ENCODE measurements at places on chromosomes 1 and 21.

GRCh38 chr21:34743831-34744230 is 75.0 kb downstream of the CLIC6 start:
- DNase-seq = no peak

- no peak for DNase-seq
Measured at GRCh38 chr1:64052777-64053176, 150.6 kb upstream of the UBE2U start.

DNA sequence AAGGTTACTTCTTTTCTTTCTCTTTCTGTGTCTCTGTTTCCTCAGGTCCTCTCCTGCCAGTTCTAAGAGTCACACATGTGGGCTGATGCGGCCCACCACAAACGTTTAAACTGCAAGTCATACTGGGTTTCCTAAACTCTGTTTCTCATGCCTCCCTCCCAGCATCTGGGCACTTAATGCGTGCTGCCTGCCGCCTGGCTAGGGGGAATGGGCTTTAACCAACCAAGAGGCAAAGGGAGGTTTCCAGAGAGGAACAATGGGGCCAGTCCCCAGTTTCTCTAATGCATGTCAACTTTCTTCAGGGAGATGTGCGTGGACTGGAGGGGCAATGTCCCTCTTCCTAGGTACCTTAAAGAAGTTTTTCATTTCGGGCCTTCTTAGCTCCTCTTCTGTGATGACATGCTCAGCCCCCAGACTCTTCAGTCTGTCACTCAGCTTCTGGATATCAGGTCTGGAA is 19.9 kb upstream of the SRSF4 start:
- no peak for DNase-seq

DNA sequence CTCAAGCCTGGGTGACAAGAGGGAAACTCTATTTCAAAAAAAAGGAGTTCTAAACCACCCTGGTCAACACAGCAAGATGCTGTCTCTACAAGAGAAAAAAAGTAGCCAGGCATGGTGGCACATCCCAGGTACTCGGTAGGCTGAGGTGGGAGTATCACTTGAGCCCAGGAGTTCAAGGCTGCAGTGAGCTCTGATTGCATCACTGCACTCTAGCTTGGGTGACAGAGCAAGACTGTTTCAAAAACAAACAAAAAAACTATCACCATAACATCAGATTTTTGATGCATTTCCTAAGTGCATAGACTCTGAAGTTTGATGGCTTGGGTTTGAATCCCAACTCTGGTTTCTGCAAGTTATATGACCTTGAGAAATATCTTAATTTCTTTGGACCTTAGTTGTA is 9.6 kb downstream of the ELOA start:
- DNase-seq = no peak

- DNase-seq = no peak
Measured at GRCh38 chr1:235343726-235344125, 15.4 kb downstream of the GGPS1 start.

- no peak for DNase-seq
Measured at GRCh38 chr1:29017235-29017634, 102.9 kb downstream of the EPB41 start.

DNA sequence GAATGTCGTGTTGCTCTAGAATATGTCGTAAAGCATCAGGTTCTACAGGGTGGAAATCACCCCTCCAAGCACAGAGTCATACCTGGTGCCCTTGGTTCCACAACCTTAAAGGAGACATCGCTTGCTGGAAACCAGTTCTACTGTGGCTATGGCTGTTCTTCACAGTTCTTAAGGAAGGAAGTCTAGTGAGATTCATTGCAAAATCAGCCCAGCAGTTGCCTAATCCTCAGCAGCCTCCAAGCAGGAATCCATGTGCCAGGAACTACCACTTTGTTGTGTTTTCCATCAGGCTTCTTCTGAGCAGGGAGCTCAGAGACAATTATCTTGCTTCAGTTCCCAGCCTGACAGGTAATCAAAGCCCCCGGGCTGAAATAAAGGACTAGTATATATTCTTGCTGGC is 45.0 kb upstream of the SLC35F3 start:
- DNase-seq = no peak

- no peak for DNase-seq
Measured at GRCh38 chr1:228457017-228457395, 30.2 kb upstream of the RNF187 start.

- DNase-seq = no peak
Measured at GRCh38 chr1:98500324-98500723, 161.2 kb upstream of the SNX7 start.

- DNase-seq = no peak
Measured at GRCh38 chr1:206816390-206817287, 44.3 kb upstream of the IL10 start.

GRCh38 chr1:58748666-58749065 is 35.2 kb downstream of the JUN start:
- no peak for DNase-seq

- no peak for DNase-seq
Measured at GRCh38 chr1:41408691-41409090, 47.5 kb downstream of the FOXO6 start.

DNA sequence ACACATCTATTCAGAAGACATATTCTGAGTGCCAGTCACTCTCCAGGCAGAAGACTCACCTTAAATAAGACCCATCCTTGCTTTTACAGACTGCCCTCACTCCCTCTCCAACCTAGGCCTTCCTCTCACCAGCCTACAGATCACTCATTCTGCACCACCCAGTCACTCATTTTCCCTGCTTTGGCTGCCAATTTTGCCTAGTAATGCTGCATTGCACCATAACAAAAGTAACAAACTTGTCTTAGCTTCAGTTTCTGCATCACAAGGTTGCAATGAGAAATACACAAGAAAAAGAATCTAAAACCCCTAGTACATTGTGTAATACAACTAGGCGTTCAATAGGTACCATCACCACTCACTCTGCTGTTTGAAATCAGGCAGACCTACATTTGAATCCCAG is 292.4 kb downstream of the PLPP3 start:
- no peak for DNase-seq

GRCh38 chr21:45148316-45148990 is 74.1 kb downstream of the ADARB1 start:
- DNase-seq = no peak

- peak; percentile 13 for DNase-seq
Measured at GRCh38 chr21:43209575-43210453, 41.0 kb downstream of the CRYAA start.

DNA sequence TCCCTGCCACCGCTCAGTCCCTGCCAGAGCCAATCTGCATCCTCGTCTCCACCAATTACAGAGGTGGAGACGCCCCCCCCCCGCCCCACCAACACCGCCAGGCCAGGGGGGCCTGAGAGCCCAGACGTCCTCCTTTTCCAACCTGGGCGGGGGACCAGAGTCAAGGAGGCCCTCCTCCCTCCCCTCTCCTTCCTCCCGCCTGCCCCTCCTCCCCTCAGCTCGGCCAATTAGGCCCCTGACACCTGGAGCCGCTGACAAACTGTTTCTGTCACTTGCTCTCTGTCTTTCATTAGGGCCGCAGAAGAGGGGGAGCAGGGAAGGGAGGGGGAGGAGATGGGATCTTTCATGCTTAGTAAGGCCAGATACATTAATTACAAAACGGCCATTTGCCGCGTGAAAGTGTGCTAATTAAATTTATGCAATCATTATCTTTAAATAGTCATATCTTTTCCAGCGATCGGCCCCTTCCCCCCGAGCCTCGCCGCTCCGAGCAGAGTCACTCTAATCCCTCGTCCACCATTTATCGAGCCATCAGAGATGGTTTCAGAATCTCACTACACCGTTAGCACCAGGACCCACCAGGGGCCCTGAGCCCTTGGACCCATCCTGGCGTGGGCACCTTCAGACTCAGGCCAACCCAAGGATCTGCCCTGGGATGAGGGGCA is 94.7 kb downstream of the PAX7 start:
- DNase-seq = no peak
